ENCODE measurements at places on chromosomes 16 and 17.
A peak's percentile ranks its signal among the peaks of the same experiment; 100 is the strongest.

- no peak for DNase-seq
These were observed 23.9 kb upstream of the CLEC18A start for GRCh38 chr16:69927056-69927757.

DNA sequence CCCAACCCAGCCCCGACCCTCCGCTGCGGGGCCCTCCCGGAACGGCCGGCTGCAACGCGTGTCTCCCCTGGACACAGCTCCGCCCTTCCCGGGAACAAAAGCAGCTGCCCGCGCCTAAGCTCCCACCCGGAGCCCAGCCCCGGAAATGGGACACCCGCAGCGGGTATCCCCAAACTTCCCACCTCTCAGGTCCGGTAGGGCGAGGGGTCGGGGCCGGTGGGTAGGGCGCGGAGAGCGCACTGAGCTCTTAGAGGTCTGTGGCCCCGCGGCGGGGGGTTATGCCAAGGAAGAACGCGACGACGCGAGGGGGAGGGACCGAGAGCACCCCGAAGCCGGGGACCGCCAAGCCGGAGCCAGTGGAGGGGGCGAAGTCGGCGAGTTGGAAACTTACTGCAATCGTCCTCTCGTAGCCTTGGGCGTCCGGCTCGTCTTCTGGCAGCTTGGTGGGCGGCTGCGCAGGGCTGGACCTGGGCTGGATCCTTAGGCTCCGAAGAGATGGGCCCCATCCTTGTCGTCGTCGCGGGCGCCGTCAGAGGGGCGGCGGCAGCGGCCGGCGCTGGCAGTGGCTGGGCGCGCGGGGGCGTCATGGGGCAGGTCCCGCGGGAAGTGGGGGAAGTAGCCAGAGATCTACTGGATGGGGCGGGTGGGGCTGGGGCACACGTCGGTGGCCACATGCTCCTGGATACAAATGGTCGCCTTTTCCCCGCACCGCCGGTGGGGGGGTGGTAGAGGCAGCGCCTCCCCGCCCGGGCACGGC lies 6.9 kb downstream of the USP6 start:
- DNase-seq: no peak

- DNase-seq: no peak
These were observed 32.0 kb upstream of the ABCA5 start for GRCh38 chr17:69358688-69359596.

DNA sequence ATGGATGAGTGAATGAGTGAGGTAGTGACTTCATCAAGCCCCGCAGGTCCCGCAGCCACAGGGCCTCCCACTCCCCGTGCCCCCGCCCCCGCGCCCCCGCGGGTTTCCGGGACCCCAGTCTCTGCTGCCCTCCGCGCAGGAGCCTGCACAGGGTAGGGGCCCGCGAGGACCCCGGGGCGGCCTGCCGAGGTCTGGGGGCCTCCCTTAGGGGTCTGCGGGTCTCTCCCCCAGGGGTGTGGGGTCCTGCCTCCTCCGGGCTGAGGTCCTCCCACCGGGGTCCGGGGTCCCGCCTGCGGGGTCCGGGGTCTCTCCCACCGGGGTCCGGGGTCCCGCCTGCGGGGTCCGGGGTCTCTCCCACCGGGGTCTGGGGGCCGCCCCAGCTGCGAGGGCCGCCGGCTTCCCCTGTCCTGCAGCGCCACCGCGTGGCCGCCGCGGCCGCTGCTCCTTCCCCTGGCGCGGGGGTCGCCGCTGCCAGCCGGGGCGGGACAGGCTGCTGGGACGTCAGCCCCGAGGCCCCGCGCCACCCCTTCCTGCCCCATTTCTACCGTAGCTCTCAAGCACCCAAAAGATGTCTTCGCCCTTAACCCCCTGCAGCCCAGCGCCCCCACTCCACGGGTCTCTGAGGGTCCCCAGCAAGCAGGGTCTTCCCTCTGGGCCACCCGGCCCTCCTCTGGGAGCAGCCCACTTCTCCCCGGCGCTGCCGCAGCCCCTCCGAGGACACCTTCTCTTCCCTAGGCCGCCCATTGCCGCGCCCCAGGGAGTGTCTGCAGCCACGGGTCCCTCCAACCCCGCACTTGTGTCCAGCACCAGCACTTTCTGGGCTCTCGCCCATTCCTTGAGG lies 10.4 kb upstream of the CHMP6 start:
- DNase-seq: peak; percentile 20

DNA sequence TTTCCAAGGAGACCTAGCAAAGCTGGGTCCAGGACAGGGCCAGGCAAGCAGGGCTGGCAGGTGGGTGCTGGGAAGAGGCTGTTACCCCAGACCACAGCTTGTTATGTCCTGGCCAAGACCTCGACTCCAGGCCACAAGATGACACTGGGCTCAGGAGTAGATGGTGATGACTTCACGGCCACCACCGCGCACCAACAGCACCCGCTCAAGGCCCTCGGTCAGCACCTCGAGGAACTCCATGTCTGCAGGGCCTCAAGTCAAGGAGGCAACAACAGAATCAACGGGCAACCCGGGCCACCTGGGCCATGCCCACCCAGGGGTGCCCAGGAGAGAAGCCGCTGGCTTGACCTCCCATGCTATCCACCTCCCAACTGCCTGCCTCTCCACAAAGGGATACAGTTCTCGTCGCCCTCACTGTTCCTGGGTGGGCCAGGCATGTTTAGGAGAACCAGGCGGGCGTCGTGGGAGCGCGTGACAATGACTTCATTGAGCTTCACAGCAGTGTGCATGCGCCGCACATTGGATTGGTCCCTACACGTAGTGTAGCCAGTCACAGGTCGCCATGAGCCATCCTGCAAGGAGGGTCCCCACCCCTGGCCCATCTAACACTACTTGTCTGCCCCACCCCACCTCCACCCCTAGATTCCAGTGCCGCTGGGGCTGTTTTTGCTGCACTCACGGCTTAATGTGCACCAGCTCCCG lies 921 bp upstream of the LCAT start:
- no peak for DNase-seq

DNA sequence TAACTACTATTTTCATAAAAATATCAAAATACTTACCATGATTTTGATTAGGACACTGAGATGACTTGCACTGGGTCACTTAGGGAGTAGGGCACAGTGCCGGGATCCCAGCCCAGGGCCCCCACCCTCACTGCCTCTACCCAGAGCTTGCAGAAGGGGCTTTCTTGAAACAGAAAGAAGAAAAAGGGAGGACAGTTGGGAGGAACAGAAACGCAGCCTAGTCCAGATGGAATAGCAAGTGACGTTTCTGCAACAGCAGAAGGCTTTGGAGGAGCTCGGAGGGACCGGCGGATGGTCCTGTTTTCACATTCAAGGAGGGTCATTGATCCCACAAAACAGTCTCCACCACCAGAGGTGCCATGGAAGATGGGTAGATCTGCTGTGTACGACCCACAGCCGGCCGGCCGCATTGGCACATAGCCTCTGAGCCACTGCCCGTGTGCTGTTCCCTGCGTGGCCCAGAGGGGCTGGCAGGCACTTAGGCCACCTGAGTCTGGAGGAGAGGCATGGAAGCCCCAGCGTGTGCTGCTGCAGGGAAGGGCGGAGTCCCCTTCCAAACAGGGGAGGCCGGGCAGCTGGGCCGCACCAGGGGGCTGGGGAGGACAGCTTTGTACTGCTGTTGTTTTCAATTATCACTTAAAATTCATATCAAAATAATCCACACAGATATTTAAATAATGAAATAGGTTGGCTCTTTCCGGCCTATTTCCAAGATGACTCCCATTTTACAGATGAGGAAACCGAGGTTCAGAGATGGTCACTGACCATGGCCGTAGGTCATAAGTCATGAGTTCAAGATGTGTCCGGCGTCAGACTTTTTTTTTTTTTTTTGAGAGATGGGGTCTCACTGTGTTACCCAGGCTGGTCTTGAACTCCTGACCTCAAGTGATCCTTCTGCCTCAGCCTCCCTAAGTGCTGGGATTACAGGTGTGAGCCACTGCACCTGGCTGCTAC lies 22.9 kb upstream of the GSG1L start:
- no peak for DNase-seq

DNA sequence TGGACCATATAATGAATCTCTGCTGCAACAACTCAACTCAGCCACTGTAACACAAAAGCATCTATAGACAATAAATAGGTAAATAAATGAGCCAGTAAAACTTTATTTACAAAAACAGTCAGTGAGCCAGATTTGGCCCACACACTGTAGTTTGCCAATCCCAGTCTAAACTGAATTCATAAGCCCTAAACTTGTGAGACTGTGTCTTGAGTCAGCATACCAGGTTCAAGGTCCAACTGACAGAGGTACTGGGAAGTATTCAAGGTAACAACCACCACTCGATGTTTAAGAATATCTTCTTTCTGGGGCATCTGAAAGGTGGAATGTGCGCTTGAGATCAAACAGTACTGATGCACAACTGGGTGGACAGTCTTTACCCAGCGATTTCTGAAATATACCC lies 94.2 kb downstream of the HELZ start:
- no peak for DNase-seq

DNA sequence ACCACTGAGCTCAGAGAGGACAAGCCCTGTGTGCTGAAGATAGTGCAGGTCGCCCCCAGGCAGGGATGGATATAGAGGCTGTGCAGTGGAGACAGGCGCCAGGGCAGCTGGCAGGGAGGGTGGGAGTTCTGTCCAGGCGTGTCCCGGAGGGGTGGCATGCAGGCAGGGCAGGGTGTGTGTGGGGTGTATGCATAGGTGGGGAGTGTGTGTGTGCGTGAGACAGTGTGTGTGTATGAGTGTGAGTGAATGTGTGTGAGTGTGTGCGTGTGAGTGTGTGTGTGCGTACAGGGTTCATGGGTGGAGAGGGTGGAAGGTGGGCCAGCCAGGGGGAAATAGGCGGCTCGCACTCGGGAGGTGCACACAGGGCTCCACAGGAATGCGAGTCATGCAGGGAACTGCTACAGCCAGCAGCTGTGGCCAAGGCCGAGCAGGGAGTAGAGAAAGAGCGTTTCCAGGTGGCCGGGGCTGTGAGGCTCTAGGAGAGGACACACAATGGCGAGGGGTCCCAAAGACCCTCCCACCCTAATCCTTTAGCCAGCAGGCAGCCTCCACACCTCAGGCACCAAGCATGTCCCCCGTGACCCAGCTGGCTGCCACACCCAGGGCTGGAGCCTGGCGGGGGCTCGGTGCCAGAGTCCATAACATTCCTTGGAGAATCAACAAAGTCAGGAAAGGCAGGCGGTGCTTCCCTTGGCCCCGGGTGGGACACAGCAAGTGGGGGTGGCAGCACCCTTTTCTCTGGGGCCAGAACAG lies 4.6 kb downstream of the PLCD3 start:
- DNase-seq: no peak

GRCh38 chr17:5667871-5668270 lies 83.6 kb upstream of the NLRP1 start:
- no peak for DNase-seq

DNA sequence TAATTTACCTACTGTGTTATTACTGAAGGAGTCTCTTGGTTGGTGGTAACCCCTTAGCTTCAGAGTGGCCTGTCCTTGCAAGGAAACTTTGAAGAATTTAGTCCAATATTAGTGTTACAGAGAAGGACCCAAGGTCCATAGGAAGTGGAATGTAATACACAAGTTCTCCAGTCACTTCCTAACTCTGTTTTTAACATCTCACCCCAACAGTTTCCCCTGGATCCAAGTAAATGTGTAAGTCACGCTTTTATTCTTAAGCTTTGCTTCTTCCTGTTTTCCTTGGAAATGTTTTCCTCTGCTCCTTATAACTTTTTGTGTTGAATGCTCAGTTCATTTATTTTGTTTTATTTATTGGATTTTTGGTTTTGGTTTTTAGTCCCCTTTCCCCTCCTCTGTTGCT lies 25.9 kb upstream of the RPRML start:
- DNase-seq: no peak

DNA sequence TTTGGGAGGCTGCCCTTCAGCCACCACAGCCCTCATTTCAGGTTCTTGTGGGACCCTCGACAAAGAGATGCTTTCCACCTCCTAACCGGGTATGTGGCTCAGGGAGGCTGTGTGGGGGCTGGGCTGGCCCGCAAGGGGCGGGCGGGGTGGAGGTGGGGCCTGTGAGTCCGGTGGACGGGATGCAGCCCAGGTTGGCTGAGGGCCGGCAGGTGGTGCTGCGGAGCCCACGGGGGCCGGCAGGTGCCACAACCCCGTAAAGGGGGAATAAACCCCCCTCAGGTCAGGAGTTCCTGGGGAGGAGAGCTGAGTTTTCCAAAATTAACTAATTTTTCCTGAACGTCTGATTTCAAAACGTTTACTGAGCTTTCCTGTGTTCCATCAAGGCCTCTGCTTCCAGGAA lies 4.9 kb upstream of the CIAO3 start:
- no peak for DNase-seq

DNA sequence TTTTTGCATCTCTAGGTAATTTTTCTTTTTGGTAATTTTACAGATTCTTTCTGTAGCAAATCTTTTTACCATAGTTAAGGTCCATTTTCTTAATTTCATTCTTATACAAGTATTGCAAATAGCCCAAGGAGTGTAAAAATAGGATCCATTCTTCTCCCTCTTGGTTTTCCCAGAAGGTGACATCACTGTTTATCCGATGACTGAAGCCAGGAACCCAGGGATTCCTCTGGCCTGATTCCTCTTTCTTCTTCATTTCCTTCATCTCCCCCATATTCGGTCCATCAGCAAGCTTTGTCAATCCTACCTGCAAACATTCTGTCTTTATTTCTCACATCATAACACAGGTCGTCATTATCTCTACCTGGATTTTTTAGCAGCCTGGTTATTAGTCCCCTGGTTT lies 5.3 kb downstream of the RBBP6 start:
- no peak for DNase-seq

DNA sequence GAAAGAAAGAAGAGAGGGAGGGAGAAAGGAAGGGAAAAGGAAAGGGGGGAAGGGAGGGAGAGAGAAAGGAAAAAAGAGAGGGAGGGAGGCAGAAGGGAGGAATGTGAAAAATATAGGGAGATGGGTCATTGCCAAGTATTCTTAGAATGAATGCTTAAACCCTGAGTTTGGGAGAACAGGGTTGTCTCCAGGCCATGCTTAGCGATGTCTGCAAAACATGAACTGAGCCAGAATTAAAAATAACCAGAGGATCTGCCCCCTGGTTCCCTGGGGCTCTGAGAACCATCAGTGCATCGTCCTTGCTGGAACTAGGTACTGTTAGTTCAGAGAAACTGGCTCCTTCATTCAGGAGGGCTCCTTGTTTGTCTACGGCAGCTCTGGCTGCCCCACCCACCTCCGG lies 170.4 kb downstream of the IRX5 start:
- no peak for DNase-seq

DNA sequence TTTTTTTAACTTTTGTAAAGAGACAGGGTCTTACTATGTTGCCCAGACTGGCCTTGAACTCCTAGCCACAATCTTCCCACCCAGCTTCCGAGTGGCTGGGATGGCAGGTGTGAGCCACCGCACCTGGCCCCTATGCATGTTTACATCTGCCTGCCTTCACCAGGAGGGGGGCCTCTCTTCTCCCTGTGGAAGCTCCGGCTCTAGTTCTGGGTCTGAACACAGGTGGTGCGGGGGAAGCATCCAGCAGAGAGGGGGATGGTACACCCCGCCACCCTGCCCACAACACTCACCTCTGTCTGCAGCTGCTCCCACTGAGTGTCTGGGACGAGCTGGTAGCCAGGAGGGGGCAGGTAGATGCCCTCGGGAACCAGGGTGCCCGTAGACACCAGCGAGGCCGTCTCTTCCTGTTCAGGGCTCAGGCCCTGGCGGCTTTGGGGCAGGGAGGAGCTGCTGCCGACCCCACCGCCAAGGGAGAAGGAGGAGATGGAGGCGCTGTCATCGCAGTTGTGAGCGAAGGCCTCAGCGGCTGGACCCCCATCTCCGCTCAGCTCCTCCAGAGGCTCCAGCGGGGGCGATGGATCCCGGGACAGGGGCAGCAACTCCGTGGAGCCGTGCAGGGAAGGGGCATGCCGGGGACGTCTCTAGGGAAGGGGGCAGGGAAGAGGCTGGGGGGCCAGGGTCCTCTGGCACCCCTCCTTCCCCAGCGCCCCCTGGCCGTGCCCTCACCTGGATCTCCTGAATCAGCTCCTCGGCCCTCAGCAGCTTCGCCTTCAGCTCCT lies 10.9 kb downstream of the RABEP2 start:
- no peak for DNase-seq

Data from stimulated activated CD8-positive, alpha-beta memory T cell treated with anti-CD3 and anti-CD28 coated beads, Interleukin-2, amount 100 ng/mL, for 48 hours (primary cell).